NCI-H345 (cell line): ENCODE measurements at places on chromosomes 2 and 18.

DNA sequence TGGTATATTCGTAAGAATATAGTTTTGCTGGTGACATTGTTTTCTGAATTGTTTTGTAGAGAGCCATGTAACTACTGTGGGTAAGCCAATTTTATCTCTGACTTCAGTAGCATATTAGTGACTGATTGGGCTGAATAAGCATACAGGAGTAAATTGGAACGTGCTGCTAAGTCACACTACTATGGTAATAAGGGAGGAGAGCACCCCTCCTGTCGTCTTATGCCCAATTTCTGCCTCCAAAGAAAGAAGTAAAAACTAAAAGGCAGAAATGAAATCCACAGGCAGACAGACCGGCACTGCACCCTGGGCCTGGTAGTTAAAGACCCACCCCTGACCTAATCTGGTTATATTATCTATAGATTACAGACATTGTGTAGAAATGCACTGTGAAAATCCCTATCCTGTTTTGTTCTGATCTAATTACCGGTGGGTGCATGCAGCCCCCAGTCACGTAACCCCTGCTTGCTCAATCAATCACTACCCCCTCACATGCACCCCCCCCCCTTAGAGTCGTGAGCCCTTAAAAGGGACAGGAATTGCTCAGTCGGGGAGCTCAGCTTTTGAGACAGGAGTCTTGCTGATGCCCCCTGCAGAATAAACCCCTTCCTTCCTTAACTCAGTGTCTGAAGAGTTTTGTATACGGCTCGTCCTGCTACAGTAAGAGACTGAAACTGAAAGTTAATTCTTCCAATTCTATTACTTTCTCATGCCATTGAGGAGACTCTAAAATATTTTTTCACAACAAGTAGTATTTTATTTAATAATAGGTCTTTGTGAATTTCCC is 167.0 kb downstream of the ZNF804A start:
- DNase-seq = no peak

- DNase-seq = no peak
Measured at GRCh38 chr2:230269715-230270114, 44.2 kb downstream of the SP140 start.

GRCh38 chr2:73739101-73739500 is 2.0 kb upstream of the TPRKB start:
- DNase-seq = no peak

- DNase-seq = no peak
Measured at GRCh38 chr2:181152701-181153100, 172.3 kb downstream of the UBE2E3 start.
